Suppressor macrophage treated with lipopolysaccharide for 1 hour (primary cell): ENCODE measurements at places on chromosomes 12 and 14.

- no peak for DNase-seq
Observed at GRCh38 chr12:1883513-1883912, 34.9 kb downstream of the CACNA2D4 start.

- DNase-seq = no peak
Observed at GRCh38 chr14:76773956-76774820, 12.9 kb downstream of the VASH1 start.

DNA sequence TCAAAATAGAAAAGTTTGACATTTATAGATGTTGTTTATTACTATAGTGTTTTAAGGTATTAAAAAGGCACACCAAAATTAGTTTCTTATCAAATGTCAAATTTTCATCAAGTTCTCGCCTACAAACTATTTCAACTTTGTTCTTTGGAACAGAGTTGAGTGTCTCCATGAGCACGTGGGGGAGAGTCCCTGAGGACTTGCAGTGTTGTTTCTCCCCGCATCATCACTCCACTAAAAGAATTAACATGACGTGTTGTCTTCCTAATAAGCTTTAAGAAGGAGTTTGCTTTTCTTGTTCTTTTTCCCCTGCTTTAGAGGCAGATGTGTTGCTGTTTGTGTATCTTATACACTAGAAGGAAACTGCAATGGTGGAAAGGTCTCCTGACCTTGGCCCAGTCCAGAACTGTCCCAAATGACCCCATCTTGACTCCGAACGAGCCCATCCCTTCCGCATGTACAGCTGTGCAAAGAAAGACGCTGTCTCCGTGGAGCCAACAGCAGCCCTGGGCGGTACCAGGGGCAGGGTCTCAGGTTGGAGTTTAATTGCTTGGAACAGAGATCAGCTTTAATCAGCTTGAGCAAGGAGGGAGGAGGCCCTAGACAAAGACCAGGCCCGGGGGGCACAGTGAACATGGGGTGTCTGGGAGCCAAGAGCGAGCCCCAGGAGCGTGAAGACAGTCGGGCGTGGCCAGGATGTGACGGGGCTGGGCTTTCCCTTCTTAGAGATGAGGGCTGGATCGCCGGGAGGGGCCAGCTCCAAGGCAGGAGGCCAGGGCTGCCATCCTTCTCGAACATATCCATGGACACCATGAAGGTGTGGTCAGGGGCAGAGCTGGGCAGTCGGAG lies 215.4 kb upstream of the RTL1 start:
- DNase-seq = no peak

DNA sequence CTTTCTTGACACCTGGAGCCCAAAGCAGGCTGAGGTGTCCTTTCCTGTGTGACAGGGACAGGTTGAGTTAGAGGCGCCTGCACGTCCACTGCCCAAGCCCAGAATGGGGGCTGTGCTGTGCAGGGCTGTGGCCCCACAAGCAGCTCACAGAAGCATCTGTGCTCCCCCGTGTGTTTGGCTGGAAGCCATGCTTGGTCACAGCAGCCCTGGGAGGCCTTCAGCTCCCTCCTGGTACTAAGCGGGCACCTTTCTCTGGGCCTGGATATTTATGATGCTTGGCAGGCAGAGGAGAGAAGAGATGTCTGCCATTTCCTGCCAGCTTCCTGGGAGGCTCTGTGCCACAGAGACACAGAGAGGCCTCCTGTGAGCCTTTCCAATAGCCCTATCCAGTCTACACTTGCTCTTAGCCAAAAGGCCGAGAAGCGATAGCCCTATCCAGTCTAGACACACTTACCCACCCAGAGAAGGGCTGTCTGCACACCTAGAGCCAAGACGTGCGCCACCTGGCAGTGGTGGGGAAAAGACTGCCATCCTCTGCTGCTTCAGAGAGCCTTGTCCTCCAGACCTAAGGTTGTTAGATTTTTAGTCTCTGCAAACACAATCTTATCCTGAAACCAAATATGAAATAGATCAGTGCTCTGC lies 117.4 kb downstream of the GCH1 start:
- DNase-seq = no peak

DNA sequence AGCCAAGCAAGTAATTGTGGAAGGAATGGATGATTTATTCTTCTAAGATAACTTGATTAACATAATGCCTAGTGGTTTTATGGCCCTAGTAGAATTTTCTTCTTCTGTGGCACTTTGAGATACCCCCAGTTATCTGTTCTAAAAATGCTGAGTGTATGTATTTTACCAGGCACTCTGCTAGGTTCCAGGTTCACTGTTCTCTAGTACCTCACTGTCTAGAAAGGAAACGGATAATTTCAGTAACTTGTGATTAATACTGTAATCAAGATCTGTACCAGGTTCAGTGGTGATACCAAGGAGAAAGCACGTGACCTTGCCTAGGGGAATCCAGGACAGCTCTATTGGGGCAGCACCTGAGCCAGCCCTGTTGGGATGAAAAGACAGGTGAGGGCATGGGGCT lies 8.0 kb downstream of the ANO6 start:
- DNase-seq = no peak

GRCh38 chr12:95683418-95683817 lies 107.1 kb downstream of the NTN4 start:
- DNase-seq = no peak

DNA sequence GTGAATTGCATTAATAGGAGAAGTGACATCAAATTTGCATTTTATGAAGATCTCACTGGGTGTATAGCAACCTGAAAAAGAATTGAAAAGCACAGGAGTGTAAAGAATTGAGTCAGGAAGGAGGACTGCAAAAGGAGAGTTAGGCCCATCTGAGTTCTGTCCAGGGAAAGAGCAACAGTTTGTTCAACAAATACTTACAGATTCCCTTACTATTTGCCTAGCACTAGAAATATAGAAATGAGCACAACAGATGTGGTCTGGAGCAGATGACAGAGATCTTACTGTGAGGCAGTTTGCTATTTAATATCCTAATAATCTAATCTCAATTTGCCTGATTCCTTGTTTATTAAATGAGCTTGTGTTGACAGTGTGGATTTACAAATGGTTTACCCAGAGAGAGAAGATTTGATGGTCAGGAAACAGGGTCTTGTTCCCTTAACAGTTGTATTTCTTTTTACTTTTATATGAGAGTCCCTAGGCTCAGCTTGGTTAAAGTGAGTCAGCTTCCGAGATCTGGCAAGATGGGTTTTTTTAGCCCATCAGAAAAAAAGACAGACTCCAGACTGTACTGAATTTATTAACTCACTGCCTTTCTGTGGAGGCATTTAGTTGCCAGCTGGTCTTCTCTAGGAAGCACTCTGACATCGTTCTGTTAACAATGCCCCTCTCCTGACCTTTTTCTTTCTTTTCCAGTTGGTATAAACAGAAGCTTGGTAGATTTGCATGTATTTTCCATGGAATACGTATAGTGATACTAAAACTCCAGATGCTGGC lies 229.7 kb downstream of the TTC6 start:
- DNase-seq = no peak

DNA sequence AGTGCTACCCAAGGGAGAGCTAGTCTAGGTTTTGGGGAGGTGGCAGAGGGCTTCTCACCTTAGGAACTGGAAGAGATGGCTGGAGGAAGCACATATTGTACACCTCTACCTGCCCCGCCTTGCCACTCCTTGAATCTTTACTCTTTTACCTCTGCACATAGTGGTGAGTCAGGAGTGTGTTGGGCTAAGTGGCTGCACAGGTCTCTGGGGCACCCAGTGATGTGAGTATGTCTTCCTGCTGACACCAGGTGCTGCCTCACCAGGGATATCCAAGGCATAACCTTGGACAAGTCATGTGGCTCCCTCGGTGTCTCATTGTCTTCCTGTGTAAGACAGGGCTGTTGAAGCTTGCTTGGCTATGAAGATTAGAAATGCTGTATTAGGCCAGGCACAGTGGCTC lies 19.8 kb upstream of the CABP1 start:
- no peak for DNase-seq

DNA sequence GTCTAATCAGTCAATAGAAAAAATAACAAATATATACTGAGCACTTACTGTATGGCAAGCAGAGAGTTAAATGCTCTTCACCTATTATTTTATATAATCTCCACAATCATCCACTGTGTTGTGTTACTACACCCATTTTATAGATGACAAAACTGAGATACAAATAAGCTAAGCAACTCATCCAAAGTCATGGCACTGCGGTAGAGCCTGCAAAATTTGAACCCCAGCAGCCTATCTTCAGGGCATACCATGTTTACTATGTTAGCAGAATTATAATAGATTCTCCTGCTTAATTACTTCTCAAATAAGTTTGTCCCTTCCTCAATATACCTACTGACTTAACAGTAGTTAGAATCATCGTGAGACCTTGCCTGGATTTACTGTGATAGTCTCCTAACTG lies 53.6 kb upstream of the PCED1B start:
- DNase-seq = no peak

DNA sequence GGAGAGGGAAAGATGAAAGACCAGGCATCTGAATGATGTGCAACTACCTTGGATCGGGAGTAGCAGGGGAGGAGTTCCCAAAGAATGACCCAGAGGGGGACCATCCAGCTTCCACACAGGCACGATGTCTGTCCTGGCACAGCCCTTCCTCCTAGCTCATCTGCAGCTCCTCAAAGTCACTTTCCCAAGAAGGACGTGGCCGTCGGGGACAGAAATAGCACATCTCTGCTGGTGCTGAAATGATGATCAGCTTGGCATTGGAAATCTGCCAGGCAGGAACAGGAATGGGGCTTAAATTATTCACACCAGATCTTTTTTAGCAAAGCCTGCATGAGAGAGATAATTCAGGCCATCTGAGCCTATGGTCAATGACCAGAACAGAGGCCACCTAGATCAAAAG lies 41.7 kb downstream of the TSPAN11 start:
- DNase-seq = no peak

DNA sequence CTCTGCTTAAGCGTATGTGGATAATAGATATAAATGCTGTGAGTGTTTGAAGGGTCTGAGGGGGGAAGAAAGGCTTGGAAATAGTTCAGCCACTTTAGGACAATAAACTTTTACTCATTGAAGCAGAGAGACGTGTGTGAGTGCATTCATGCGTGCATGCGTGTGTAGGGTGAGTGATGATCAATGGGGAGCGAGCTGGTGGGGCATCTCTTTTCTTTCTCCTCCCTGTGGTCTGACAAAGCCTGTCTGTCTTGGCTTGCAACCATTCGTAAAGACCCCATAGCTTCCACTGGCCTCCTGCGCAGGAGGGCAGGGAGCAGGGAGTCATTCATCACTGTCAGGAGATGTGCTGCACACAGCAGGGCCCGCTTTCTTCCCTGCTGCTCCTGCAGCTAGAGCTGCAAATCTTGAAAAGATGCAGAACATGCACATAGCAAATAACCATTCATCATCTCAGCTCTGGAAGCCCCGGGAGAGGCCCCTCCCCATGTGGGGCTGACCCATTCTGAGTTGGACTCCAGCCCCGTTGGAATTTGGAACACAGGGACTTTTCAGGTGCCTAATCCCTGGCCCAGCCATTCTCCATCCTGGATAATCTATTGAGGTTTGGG lies 223.2 kb downstream of the PPM1H start:
- no peak for DNase-seq

GRCh38 chr12:89576572-89577220 lies 50.8 kb upstream of the POC1B start:
- DNase-seq = no peak

DNA sequence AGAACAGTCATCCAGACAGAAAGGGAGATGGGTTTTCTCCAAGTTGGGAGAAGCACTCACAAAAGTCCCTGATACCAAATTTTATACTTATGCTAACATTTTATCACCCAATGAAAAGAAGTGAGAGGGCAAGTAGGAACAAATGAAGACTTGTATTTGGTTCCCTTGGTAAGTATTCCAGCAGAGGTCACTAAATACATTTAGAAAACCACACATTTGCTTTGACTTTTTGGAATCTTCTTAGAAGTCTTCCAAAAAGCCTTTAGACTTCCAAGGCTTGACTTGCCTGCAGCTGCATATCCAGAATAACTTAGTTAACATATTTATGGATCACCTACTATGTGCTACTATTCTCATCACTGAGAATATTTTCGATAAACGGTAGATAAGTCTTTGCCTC lies 3.1 kb upstream of the GYS2 start:
- peak; percentile 50 for DNase-seq

DNA sequence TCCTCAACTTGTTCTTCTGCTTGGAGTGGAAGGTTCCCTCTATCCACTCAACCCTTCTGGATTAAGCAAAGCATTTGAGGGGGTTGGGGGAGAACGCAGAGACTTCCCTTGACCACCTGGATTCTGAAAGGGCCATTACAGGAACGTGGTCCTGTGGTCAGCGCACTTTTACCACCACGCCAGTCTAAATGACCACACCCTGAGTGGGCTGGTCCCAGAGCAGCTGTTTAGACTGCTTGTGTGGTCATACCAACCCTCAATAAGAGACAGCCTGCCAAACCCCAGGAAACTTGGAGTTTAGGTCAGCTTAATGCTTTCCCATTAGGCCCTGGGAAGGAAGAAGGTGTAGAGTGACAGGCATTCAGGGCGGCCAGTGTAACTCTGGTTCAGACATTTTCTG lies 165.5 kb upstream of the ATP2B1 start:
- DNase-seq = no peak

- DNase-seq = peak; percentile 76
Observed at GRCh38 chr12:75478116-75478794, 2.3 kb upstream of the GLIPR1 start.

GRCh38 chr14:92783813-92784431 lies 10.2 kb upstream of the GOLGA5 start:
- peak; percentile 87 for DNase-seq

GRCh38 chr12:113077057-113077858 lies 20.7 kb downstream of the DTX1 start:
- DNase-seq = no peak

DNA sequence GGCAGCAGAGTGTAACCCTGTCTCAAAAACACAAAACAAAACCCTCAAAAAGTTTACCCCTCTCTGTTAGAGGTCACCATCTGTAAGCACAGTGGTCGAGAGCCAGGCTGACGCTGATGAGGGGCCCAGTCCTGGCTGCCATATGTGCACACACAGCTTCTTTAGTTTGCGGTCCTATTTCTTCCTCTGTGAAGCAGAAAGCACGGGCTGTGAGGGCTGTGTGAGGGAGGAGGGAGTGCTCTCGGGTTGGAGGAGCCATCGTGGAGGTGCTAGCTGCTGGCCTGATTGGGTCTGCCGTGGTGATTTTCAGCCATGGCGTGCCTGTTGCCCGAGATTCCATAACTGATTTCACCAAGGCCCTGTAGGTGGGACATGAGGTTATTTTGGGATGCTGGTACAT lies 3.5 kb downstream of the ULK1 start:
- no peak for DNase-seq

GRCh38 chr14:104268725-104269436 lies 130.5 kb downstream of the KIF26A start:
- no peak for DNase-seq

GRCh38 chr12:50514526-50515276 lies 9.9 kb downstream of the DIP2B start:
- no peak for DNase-seq
